ENCODE measurements at places on chromosomes 3 and 15.

DNA sequence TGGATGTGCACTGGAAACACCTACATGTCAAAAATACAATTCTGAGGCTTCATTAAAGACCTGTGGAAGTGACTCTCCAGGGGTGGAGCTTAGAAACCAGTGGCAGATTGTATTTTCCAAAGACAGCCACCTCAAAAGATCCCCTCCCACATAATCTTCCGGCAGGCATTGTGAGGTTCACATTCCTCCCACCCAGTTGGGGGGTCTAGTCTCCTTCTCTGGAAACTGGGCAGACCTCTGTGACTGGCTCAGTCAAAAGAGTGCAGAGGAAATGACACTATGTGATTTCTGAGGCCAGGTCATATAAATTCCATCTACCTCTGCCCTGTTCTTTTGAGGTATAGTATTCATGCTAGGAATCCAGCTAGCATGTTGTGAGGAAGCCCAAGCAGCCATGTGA, 1.9 kb upstream of the CFAP92 start:
- no peak for DNase-seq

GRCh38 chr3:148372206-148372875, 325.4 kb upstream of the AGTR1 start:
- DNase-seq: no peak

GRCh38 chr3:77601823-77602415, 562.0 kb downstream of the ROBO2 start:
- DNase-seq: no peak

DNA sequence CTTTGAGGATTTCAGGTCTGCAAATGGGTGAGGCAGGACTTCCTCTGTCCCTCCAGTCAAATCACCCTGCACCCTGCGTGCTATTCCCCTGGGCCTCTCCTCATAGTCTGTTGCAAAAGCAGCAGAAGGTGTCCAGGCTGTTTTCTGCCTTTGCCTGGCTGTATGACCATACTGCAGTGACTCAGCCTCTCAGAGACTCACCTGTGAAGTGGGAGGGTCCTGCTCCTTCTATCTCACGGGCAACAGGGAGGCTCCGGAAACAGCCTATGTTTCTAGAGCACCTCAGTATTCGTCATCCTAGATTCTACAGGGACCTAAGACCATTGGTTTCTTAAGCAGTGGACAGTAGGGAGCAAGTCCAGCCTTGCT, 216.4 kb downstream of the TLE3 start:
- DNase-seq: no peak

GRCh38 chr3:133717424-133717823, 28.8 kb upstream of the TF start:
- DNase-seq: no peak

- no peak for DNase-seq
Observed at GRCh38 chr15:57503911-57504598, 87.6 kb upstream of the MYZAP start.

DNA sequence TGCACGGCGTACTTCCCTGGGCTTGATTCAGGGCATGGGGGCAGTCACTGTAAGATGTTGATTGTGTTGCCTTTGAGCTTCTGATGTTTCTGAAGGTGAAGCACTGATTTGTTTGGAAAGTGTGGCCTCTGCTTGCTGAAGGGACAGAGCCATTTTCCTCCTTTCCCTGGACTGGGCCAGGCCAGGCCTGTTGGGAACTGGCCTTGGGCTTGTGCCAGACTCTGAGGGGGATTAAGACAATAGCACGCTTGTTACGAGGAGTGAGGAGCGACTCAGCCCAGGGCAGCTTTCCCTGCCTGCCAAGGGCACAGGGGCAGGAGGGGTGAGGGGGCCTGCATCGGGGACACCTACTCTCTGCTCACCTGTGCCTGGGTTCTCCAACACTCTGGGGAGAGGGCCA, 42.9 kb downstream of the LINGO1 start:
- no peak for DNase-seq

GRCh38 chr3:134991472-134992010, 196.5 kb downstream of the EPHB1 start:
- DNase-seq: no peak

DNA sequence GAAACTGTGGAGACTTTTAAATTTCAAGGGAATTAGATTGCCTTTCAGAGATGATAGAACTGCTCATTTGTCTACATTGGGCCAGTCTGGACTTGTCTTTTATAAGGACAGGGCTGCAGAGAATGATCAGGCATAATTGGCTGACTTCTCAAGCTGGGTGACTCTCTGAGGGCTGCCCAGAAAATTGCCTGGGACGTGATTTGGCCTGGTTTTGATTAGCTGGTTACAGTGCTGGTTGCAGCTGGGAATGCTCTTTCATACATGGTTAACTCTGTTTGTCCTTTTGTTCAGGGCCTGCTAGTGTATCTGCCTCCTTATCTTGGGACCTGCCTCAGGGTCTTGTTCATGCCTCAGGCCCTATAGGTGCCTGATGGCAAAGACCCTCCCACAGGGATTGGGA, 245.6 kb downstream of the CLSTN2 start:
- DNase-seq: no peak

GRCh38 chr3:129282727-129283327, 4.2 kb downstream of the HMCES start:
- DNase-seq: no peak

GRCh38 chr3:144415492-144415891, 443.9 kb downstream of the DIPK2A start:
- no peak for DNase-seq

DNA sequence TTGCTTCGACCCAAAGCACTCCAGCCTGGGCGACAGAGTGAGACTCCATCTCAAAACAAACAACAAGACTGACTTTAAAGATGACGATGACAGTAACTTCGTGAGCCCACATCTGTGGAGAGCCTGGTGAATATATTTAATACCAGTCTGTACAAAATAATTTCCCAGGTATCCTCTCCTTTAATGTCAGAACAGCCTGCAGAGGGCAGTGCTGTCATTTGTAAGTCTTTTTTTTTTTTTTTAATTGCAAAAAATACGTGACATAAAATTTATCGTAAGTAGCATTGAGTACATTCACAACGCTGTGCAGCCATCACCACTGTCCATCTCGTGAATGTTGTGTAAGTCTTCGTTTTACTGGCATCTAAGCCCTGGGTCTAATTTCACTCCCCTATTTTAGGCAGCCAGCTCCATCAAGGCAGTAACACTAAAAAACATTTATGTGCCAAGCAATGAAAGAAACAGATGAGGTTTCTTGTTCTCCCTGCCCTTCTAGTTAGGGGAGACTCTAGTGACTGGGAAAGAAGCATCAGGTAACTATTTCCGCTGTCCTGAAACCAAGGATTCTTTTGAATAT, 1.4 kb downstream of the HTD2 start:
- DNase-seq: no peak

GRCh38 chr3:38003817-38004414, 13.3 kb downstream of the VILL start:
- DNase-seq: no peak

DNA sequence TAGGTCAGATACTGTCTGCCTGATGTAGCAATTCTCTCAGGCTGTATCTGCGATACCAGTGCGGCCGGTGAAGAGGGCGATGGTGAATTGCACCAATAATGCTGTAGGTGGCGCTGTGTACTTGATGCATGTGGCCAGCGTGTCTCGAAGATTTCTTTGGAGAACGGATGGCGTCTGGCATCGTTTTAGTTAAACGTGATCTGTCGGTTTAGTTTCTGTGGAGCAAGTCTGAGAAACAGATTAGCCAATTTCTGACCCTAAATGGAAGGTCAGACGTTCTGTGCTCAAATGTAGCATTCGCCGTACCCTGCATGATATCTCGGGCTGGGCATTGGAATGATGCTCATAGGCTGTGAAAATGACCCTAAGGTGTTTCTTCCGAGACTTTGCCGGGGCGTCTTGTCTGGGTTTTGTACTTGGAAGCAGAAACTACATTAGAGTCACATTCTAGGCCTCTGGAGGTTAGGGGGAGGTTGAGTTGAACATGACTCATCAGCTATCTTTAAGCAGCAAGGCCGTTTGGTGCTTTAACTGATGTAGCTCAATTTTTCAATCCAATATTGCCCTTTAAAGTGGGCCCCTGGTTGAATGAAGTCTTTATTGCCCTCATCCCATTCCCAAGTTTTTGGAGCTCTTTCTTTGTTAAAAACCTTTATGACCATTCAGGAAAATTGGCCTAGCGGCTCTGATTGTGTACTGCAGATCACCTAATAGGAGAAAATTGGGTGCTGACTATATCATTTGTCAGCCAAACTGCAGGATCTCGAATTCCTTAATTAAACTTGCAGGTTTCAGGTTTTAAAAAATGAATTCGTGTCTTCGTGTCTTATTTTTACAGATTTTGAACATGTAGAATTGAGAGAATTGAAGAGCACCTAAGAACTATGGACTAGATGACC, 80.0 kb downstream of the SQOR start:
- no peak for DNase-seq

- DNase-seq: no peak
Observed at GRCh38 chr15:88323976-88324740, 67.6 kb upstream of the NTRK3 start.

- no peak for DNase-seq
Observed at GRCh38 chr3:71510510-71510909, 73.0 kb downstream of the FOXP1 start.

GRCh38 chr15:60569596-60569995, 90.7 kb upstream of the ICE2 start:
- no peak for DNase-seq

GRCh38 chr3:3665961-3666640, 133.1 kb upstream of the LRRN1 start:
- no peak for DNase-seq

- DNase-seq: no peak
Observed at GRCh38 chr3:64824394-64824909, 136.7 kb upstream of the ADAMTS9 start.

DNA sequence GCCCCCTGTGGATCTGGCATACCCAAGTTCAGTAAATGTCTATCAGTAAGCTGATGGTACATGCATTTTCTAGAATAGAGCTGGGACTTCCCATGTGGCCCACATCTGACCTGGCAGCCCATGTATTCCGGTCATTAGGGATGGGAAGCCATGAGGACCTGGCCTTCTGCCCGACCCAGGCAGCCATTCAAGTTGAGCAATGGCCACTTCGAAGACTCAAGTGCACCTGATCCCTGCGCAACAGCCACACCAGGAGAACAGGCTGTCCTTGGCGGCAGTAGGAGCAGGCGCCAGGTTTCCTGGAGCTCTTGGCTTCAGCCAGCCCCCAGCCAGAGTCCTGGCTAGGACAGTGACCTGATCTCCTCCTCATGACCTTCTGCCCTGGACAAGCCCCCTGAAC, 14.6 kb downstream of the HEMK1 start:
- DNase-seq: no peak

GRCh38 chr3:187430576-187430975, 62.4 kb downstream of the RTP4 start:
- no peak for DNase-seq

- DNase-seq: no peak
Observed at GRCh38 chr3:183122257-183122932, 23.1 kb upstream of the MCCC1 start.

- no peak for DNase-seq
Observed at GRCh38 chr3:102078854-102079808, 229.8 kb downstream of the NFKBIZ start.

GRCh38 chr3:144097163-144097562, 125.5 kb downstream of the DIPK2A start:
- no peak for DNase-seq

GRCh38 chr3:72041511-72041910, 256.6 kb upstream of the PROK2 start:
- no peak for DNase-seq

GRCh38 chr3:10232137-10232536, 16.1 kb upstream of the TATDN2 start:
- DNase-seq: no peak

DNA sequence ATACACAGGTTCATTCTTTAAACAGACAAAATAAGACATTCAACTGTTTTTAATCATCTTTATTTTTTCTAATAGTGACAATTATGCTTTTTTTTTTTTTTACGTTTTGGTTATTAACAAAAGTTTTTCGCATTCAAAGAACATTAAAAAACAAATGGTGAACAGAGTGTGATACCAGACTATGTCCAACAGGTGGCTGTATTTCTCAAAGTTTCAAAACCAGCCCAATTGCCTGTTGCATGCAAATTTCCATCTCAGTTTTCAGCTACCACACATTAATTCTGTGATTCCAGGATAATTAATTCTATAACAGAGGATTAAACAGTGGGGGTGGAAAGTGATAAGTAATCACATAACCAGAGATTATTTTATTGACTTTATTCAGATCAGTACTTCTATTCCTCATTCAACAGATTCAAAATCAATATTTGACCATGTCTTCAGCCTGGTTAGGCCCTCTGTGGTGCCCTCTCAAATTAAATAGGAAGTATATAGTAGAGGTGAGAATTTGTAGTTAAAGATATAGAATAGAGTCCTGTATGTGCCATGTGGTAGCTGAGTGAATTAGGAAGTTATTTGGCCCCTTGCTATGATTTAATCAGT, 122.2 kb upstream of the DCBLD2 start:
- DNase-seq: no peak

DNA sequence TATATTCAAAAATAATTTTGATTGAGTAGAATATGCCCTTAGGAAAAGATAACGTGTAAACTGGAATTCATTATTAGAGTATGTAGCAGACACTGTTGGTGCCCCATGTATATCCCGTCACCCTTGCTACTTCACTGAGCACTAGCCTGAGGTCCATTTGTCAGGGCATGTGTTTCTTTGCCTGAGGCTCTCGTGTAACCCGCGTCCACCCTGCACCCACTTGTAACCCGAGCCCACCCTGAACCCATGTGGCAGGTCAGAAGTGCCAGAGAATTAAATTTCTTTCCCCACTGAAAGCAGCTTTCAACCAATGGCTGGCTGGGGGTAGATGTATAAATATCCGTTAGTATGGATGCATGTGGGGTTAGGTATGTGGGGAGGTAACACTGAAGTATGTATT, 474.2 kb upstream of the ZNF385D start:
- no peak for DNase-seq

GRCh38 chr3:72579581-72580245, 268.5 kb downstream of the SHQ1 start:
- no peak for DNase-seq

DNA sequence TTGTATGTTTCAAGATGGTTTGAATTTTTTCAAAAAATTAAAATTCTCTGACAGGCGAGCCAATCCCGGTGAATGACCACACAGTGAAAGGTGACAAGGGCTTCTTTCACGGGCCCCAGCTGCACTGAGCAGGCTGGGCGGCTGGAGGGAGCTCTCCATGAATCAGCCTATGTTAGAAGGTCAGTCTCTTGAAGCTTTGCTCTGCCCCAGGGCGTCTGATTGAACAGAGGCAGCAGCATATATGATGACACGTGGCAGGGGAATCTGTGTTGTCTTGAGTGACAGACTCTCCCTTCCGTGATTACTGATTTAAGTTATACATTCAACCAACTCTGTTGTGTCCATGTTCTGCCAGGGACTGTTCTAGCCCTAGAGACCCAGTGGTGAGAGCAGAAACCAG, 51.5 kb downstream of the ISG20 start:
- no peak for DNase-seq

GRCh38 chr3:15531346-15531745, 9.8 kb upstream of the COLQ start:
- DNase-seq: no peak
